Sigmoid colon (tissue), 7 donors: ENCODE measurements at places on chromosomes 3 and 15. TPM values are rescaled to one million over a fixed set of nuclear protein-coding genes. Genes with fewer than 3 reads are reported as not detected.

The GHSR gene
- polyA plus RNA-seq: not detected

The CCR9 gene
- not detected for polyA plus RNA-seq

The COLQ gene
- polyA plus RNA-seq: 1.7 TPM

The SLTM gene
- polyA plus RNA-seq: 45.5 TPM

The SPINT1 gene
- 146 TPM for polyA plus RNA-seq

The UROC1 gene
- polyA plus RNA-seq: not detected

The TRAIP gene
- 7.1 TPM for polyA plus RNA-seq

The ANKRD63 gene
- polyA plus RNA-seq: not detected

The ARHGEF3 gene
- 7.8 TPM for polyA plus RNA-seq

The IGF2BP2 gene
- 19.0 TPM for polyA plus RNA-seq

The SLC15A2 gene
- polyA plus RNA-seq: 0.46 TPM
